Renal cortex interstitium (tissue), 15 donors: ENCODE measurements at places on chromosomes 12 and 14. TPM values are rescaled to one million over a fixed set of nuclear protein-coding genes. Genes with fewer than 3 reads are reported as not detected.

Gene PRB4
- not detected for polyA plus RNA-seq

Gene TAS2R14
- 3.1 TPM for polyA plus RNA-seq

GRCh38 chr14:94022532-94023411 is 3.4 kb upstream of the OTUB2 start:
- DNase-seq, result no peak

DNA sequence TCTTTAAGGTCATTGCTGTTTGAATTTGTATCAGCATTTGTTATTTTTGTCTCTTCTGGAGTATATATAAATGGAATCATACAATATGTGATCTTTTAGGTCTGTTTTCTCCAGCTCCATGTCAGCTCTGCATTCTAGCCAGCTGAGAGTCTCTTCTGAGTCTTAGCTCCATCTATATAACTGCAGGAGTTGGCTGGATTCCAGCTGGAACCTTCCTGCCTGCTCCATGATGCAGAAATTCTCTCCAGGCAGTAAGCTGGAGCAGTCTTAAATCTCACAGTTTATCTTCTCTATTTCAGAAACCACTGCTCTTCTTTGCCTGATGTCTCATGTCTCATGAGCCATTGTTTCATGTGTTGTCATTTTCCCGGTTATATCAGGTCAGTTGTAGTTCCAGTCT is 827.6 kb downstream of the NRXN3 start:
- DNase-seq, result peak; percentile 57

DNA sequence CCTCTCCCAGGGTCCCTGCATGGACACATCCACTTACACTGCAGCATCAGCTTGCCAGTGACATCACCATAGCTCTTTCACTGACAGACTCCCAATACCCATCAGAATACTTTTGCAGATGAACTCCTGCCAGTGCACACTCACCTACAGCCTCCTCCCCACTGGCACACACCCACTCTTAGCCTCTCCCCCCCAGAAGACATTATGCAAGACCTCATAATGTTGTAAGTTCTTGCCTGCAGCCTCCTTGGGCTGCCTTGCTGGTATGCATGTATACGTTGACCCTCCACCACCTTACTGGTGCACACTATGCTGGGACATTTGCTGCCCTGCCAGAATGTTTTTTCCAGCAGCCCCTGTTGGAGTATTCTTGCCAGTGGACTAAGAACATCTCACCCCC is 324.2 kb downstream of the AEBP2 start:
- no peak for DNase-seq

- no peak for DNase-seq
Observed at GRCh38 chr12:46692606-46693005, 133.2 kb downstream of the SLC38A4 start.

DNA sequence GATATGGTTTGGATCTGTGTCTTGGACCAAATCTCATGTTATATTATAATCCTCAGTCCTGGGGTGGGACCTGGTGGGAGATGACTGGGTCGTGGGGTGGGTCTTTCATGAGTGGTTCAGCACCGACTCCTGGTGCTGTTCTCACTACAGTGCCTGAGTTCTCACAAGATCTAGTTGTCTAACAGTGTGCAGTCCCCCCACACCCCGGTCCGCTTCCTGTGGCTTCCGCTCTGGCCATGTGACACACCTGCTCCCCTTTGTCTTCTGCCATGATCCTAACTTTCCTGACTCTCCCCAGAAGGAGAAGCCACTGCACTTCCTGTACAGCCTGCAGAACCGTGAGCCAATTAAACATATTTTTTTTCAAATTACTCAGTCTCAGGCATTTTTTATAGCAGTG is 1262.2 kb downstream of the TMEM121 start:
- no peak for DNase-seq

- no peak for DNase-seq
Observed at GRCh38 chr14:86086962-86087361, 557.0 kb downstream of the FLRT2 start.

DNA sequence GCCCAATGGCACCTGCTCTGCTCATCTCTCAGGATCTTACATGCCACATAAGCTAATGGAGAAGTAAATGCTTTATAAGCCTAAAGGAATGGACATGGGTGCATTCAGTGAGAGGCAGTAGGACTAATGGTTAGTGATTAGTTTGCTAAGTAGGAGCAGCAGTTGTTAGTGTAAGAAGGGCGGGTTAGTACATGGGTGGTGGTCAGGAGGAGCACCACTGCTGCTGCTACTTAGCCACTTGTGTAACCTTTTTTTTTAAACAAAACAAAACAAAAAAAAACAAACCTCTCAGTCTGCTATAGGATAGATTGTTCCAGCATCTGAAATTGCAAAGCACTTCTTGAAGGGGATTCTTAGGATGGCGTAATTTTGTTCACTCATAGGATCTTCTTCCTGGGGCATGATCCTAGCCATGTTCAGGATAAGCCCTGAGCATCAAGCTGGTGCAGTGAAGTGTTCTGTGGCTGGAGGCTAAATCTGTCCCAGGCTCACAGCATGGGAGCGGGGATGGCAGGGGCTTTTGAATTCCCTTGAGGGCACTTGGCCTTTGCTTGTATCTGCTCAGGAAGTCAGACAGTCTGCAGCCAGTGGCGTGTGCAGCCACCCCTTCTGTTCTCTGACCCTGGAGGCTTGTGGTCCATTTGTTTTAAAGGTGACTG is 63.6 kb downstream of the CHST11 start:
- no peak for DNase-seq

DNA sequence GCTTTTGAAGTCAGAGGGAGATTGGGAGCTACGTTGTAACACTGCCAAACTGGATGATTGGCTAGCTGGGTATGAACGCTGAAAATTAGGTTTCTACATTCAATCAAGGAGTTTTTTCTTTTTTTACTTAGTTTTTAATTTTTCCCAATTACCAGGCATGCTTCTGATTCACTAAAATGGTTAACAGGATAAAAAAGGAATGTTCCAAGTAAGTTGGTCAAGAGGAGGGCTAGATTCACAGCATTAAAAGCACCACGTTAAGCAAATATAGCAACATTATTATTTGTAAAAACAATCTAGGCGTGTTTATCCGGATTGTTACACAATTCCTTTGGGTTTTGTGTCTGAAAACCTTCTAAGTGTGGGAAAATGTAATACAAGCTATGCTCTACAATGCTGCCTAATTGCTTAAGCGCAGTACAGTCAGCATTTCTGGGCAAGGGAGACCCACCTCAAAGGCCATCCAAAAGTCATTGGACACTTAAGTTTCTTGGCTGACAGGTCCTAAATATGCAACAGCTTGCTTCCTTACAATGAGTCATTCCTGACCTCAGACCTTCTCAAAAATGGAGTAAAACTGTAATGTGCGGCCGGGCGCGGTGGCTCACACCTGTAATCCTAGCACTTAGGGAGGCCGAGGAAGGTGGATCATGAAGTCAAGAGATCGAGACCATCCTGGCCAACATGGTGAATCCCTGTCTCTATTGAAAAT is 1.2 kb downstream of the RPLP0 start:
- no peak for DNase-seq

GRCh38 chr12:3947781-3948180 is 74.6 kb upstream of the PARP11 start:
- no peak for DNase-seq

GRCh38 chr14:102500158-102500662 is 9.4 kb downstream of the ANKRD9 start:
- no peak for DNase-seq

DNA sequence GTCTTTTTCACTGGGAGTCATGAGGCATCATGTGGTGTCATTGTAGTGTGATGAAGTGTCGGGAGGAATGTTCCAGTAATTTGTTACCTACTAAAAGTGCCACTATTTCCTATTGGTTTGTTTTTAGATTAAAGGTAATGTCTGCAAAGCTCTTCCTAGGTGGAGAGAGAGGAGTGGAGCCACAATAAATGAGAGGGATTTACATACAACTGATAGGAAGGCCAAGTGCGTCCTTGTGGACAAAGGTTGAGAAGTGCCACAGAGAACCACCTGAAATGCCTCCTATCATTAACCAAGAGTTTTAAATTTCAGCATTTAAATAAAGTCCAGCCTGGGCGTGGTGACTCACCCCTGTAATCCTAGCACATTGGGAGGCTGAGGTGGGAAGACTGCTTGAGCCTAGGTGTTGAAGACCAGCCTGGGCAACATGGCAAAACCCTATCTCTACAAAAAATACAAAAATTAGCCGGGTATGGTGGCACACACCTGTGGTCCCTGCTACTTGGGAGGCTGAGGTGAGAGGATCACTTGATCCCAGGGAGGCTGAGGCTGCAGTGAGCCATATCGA is 2.5 kb upstream of the SNX6 start:
- no peak for DNase-seq

- no peak for DNase-seq
Observed at GRCh38 chr14:81940651-81941050, 407.0 kb upstream of the SEL1L start.

DNA sequence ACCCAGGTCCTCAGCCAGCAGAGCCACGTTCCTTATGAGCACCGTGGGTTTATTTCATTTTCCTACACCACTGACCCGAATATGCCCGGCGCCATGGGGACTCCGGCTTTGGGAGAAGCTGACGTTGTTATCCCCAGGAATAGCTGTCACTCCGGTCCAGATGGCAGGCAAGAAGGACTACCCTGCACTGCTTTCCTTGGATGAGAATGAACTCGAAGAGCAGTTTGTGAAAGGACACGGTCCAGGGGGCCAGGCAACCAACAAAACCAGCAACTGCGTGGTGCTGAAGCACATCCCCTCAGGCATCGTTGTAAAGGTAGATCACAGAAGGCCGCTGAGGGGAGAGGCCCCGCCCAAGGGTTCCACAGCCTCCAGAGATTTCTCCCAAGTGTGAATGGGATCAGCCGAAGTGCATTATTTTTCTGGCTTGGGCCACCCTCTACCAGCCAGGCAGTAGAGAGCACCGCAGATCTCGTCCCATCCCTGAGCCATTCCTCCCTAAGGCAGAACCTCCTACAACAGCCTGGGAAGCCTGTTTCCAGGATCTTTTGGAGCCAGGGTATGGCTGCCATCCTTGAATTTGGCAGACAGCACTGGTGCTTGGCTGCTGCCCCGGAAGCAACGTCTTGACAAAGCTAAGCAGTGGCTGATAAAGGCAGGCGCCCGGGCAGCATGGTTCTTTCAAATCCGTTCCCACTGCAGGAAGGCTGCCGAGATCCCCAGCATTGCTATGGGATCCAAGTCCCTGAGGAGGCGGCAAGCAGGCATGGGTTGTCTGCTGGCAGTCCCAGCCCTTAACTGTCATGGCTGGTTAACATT is 17.8 kb downstream of the CDK2AP1 start:
- no peak for DNase-seq

DNA sequence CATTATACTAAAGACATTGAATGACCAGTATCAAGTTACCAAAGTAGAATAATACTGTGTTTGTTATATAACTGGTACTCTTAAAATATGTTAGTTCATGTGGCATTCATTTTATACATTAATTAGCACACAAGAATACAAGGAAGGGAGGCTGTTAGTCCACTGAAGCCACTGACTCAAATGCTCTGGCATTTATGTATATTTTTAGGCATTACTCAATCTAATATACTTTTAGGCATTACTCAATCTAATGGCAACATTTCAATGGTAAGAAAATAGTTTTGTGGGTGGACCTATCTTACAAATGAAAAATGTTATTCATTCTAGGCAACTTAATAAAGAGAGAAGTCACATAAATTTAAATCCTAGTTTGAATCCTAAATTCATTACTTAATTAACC is 874.4 kb upstream of the USP15 start:
- no peak for DNase-seq

GRCh38 chr12:117874842-117875434 is 93.9 kb downstream of the KSR2 start:
- peak; percentile 60 for DNase-seq

- DNase-seq, result no peak
Observed at GRCh38 chr14:86035882-86036281, 505.9 kb downstream of the FLRT2 start.

- DNase-seq, result no peak
Observed at GRCh38 chr12:24364921-24365320, 415.5 kb upstream of the SOX5 start.

DNA sequence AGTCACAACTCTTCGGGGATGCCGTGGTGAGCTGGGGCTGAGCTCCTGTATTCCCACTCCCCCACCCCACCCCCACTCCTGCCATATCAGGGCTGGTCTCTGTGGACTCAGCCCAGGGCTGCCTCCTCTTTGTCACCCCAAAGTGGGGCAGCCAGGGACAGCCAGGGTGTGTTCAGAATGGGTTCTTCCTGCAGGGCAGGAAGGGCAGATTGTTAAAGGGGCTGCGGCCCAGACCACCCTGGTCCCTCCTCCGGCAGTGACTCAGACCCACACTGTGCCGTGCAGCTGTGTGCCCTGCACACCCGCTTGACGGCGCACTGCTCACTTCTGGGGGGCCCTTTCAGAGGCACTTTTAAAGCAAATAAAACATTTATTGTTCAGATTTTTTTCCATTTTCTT is 9.3 kb downstream of the SLC48A1 start:
- no peak for DNase-seq

DNA sequence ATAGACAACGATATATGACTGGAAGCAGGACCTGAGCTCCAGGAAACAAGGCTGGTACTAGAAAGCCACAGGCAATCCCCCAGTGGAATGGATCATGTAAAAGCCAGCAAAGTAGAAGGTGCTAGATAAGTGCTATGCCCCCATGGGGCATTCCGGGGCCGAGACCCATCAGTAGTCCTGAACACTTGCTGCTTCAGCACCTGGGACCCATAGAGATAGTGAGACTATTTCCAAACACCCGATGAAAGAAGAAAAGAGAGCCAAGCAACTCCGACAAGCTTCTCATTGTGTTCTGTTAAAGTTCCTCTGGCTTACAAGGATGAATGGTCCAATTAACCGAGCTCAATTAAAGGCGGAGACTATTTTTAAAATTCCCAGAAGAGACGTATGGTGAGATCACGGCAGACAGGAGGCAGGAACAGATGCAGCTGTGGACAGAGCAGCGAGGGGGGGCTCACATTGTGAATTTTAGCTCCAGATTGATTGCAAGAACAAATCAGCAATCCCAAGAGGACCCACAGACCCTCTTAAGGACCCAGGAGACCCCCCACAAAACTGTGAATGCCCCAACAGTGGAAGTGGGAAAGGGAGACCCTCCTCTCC is 142.5 kb upstream of the OVCH1 start:
- no peak for DNase-seq

DNA sequence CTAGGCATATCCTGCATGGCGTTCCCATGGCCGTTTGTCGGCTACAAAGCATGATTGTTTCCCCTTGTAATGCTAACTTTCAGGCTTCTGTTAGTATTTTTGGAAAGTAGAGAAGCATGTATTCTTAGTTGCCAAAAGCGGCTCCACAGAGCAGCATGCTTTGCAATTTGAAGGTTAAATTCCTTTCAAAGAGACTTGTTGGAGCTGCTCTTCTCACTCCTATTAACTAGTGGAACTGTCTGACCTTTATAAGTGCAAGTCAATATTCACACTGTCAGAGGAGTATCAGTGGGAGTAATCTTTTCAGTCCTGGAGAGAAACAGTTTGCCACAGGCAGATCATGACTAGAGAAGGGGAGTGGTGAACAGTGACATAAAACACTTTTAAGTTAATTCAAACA is 656.1 kb upstream of the NOVA1 start:
- no peak for DNase-seq

- no peak for DNase-seq
Observed at GRCh38 chr12:104305349-104305748, 1.8 kb downstream of the EID3 start.
